ENCODE measurements at places on chromosomes 12 and 14. TPM values are rescaled to one million over a fixed set of nuclear protein-coding genes. Genes with fewer than 3 reads are reported as not detected.

DNA sequence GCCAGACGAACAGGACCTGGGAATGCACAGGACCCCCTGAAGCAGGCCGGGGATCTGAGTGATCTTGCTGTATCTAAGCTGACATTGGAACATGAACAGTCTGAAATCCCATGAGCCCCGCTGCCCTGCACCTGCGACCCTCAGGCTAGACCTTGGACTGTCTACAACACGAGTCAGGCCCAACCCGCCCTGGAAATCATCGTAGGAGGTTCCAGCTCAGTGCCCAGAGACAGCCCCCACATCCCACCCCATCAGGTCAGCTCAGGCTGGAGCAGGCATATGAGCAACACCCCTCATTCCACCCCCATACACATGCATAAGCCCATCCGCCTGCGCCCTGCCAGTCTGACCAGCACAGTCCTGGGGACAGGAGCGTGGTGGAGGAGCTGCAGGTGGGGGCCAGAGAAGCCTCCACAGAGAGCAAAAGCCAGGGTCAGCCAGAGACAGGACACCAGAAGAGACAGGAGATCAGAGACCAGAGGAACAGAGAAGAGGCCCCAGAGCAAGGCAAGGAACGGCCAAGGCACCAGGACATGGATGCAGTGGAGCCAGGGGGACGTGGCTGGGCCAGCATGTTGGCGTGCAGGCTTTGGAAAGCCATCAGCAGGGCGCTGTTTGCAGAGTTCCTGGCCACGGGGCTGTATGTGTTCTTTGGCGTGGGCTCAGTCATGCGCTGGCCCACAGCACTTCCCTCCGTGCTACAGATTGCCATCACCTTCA lies at the start of gene AQP6:
TSS of gene AQP6 (plus strand) at position 307 of the 720 bp plus-strand sequence. CDS start at position 534, 227 bp downstream.
- no peak for DNase-seq

GRCh38 chr12:61996717-61997116 lies 263.5 kb upstream of the USP15 start:
- DNase-seq = no peak

GRCh38 chr12:92362785-92363184 lies 217.1 kb upstream of the BTG1 start:
- no peak for DNase-seq

- DNase-seq = no peak
Measured at GRCh38 chr14:55124774-55125386, 4.2 kb upstream of the LGALS3 start.

DNA sequence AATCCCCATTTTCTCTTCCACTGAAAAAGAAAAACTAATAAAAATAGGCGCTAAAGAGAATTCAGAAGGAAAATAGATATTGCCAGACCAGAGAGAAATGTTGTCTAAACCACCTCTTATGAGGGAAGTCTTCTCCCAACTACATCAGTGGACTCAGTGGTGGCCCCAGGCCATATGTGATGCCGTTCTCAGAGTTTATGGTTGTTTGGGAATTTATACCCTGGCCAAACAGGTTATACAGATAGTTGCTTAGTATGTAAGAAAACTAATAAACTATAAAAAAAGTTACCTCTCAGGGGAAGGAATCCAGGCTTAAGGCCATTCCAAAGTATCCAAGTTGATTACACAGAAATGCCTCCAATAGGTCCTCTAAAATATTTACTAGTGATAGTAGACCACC lies 103.4 kb upstream of the RBM19 start:
- DNase-seq = no peak

DNA sequence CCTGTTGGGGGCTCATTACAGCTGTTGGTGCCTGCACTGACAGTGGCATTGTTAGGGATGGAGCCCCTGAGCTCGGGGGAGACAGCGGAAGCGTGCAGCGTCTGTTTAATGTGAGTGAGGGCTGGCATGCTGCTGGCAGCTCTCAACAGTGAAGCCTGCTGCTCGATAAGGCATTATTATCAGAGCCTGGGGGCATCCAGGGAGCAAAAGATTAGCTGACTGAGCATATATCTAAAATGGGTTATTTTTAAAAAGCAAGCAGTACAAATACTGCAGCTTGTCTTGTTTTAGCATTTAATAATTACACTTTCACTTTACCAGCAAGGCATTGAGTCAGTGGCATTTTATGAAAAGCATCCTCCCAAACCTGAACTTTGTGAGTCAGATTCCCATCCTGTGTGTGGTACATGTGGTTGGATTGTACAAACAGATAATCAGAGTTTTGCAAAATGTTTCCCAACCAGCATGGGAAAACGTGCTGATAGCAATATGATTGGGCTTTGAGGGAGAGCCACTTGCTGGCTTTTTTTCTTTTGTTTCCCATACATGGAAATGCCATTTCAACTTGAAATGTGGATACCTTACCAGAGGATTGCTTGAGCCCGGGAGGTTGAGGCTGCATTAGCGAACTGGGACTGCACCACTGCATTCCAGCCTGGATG lies 150.8 kb downstream of the PRKCH start:
- no peak for DNase-seq

DNA sequence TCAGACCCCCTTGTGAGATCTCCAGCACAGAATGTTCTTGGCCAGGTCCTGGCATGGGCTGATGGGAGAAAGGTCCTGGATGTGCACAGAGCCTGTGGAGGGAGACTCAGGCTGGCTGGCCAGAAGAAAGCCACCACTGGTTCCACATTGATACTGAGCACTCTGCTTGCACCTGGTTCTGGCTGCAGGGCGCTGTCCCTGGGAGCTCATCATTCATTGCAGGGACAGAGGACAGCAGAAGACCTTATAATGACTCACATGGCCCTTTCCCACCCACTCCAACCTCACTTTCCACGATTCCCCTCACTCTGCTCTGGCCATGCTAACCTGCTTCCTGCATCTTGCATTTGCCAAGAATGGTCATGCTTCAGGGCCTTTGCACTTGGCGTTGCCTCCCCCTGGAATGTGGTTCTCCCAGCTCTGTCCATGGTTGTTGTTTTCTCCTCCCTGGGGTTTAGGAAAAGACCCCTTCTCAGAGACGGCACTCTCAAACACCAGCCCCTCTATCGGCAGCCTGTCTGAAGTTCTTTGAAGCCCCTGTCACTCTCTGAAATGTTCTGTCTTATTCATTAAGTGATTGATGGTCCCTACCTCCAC lies 10.3 kb downstream of the KRT7 start:
- no peak for DNase-seq

GRCh38 chr12:50728417-50728816 lies 35.5 kb upstream of the ATF1 start:
- no peak for DNase-seq

DNA sequence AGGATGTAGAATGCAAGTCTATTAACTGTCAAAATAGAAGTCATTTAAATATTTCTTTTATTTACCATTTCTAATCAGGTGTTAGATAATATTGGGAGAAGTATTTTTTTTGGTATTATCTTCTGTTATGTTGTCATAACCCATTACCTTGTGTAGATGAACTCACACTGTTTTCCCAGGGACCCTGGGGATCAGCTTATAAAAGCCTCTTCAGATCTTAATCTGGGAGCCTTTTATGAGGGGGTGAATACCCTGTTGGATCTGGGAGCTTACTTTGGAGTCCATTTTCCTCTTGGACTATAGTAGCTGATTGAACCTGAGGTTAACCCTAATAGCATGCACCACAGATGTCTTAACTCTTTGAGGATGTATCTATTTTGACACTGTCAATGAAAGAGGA lies 176.3 kb upstream of the ATP2B1 start:
- DNase-seq = no peak

DNA sequence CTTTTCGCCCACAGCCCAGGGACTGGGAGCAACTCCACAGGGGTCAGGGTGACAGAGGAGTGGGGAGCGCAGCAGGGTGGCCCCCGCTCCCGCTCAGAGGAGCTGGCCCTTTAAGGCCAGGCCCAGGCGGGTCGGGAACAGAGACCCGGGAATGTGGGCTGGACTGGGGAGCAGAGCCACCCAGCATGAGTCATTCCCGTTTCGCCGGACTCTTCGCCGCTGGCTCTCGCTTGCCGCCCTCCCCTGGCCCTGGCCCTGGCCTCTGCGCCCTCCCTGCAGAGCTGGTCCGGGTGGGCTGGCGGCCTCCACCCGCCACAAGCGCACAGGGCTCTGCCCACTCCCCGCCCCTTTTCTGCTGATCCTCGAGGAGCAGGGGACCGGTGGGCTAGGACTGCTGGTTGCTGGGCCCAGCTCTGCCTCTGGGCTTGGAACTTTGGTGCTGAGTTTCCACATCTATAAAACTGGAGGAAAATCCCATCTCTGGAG lies 92.8 kb downstream of the NINJ2 start:
- DNase-seq = peak; percentile 19

- DNase-seq = no peak
Measured at GRCh38 chr14:56137849-56138248, 19.6 kb downstream of the PELI2 start.

- no peak for DNase-seq
Measured at GRCh38 chr12:68536885-68537485, 73.7 kb upstream of the RAP1B start.

DNA sequence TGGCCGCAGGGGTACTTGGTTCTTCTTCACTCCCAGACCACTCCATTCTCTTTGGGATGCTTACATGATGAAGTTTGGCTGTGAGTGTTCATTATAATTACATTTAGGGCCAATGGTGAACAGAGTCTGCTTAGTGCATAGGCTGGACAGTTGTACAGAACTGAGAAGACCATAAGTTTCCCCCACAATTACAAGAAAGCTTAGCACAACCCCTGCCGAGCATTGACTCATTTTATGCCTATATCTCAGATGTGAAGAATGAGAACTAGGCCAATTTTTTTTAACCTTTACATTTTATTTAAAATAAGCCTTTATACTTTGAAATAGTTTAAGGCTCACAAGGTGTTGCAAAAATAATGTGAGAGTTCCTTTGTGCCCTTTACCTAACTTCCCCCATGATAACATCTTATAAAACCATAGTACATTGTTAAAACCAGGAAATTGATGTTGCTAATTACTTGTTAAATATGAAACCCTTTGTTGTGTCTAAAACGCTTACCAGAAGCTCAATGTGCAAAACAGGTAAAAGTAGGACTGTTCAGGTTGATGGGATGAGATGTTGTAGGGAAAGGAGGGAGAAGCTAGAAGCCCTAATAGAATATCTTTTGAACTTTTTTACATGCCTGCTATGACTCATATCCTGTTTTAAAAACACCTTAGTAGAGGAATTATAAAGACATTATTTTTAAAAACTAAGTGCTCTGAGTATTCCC lies 47.2 kb downstream of the ALDH1L2 start:
- no peak for DNase-seq

DNA sequence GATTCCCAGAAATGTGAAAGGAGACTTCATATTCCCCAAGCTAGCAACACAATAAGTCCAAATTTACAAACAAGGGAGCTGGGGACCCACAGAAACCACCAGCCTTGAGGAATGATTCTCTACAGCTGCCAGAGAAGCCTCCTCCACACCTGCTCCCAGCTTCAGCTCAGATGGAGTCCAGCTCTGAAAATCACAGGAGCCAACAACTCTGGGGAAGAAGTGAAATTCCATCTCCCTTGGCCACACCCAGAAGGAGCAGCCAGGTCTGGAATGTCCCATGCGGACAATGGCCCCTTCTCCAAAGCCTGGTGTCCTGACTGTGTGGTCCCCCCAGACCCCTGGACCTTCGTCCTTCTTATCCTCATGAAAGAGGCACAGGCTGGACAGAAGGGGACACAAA lies 45.4 kb downstream of the SYNE3 start:
- no peak for DNase-seq

RNASE2 gene
- 2.5 TPM for polyA plus RNA-seq

CMTM5 gene
- polyA plus RNA-seq = 2.8 TPM

PMCH gene
- 0.50 TPM for polyA plus RNA-seq

GPR135 gene
- polyA plus RNA-seq = 6.0 TPM

SNAPC1 gene
- polyA plus RNA-seq = 16.0 TPM

EXD2 gene
- polyA plus RNA-seq = 36.0 TPM

NID2 gene
- 244 TPM for polyA plus RNA-seq

LALBA gene
- polyA plus RNA-seq = not detected

ADCY4 gene
- 25.8 TPM for polyA plus RNA-seq

POTEM gene
- not detected for polyA plus RNA-seq
